Astrocyte of the spinal cord (primary cell): ENCODE measurements at places on chromosomes 7 and 10.

DNA sequence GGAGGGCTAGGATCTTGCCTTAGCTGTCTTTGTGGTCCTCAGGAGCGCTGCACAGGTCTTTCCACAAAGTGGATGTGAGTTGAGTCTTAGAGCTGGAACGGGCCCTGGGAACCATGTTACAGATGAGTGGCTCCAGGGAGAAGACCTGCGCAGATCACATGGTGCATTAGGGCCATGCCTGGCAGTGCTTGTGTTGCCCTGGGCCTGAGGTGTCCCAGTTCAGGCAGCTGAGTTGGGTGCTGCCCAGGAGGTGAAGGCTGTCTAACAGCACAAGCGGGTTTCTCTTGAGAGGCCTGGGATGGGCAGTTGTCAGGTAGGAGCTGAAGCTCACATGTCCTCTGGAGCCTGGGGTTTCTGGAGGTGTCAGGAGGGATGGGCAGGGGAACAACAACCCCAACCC lies 33.7 kb upstream of the ANKRD2 start:
- no peak for DNase-seq

GRCh38 chr10:54284526-54285193 lies 516.4 kb downstream of the PCDH15 start:
- DNase-seq, result peak; percentile 50

GRCh38 chr7:66362136-66362535 lies 157.0 kb downstream of the TPST1 start:
- no peak for DNase-seq

DNA sequence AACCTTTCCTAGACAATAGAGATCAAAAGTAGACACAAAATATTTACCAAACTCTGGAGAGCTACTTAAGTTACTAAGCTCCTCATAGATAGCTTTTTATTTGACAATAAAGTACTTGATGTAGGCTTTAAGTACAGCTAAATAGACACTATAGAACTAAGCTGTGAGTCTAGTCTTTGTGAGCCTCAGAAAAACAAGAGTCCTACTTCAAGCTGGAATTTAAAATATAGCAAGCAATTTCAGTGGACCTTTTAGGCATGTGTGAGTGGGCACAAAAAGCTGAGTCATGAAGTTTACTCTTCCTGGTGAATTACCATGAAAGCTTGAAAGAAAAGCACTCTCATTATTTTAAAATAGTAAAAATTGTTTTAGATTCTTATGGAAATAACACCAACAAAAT lies 76.1 kb downstream of the ADD3 start:
- DNase-seq, result peak; percentile 58

- no peak for DNase-seq
Measured at GRCh38 chr7:77606562-77606961, 69.5 kb downstream of the PTPN12 start.

- DNase-seq, result no peak
Measured at GRCh38 chr10:11570751-11571150, 40.7 kb downstream of the USP6NL start.

GRCh38 chr7:8433477-8434289 lies at the start of gene NXPH1:
NXPH1 (plus strand) TSS chr7:8433609.
- no peak for DNase-seq

DNA sequence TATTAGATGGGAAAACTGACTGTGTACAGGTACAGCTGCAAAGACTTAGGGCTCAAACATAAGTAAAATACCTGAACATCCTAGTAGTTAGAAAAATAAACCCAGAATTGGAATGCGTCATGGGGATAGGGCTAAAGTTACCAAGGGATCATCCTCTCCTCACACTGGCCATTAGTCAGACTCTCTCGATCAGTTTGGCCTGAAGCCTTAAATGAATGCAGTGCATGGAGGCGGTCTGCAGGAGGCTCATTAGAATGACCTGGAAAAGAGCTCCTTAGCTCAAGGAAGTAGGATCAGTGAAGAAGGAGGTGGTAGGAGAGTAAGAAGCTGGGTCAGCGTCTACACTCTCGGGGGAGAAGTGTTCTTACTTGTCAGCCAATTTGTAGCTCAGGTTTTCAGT lies 35.3 kb downstream of the DENND2A start:
- peak; percentile 43 for DNase-seq

- DNase-seq, result no peak
Measured at GRCh38 chr7:3266240-3266639, 34.8 kb upstream of the SDK1 start.
